ENCODE measurements at places on chromosomes 16 and 17. TPM values are rescaled to one million over a fixed set of nuclear protein-coding genes. Genes with fewer than 3 reads are reported as not detected.

Gene STAT5A
- 14.2 TPM for polyA plus RNA-seq

Gene G6PC1
- 1.5 TPM for polyA plus RNA-seq

GRCh38 chr17:10156948-10157607, 41.3 kb downstream of the GAS7 start:
- no peak overlapping the region for H3K4me3 ChIP-seq
- no peaks in the 10 kb centered on the region for H3K4me1 ChIP-seq
- H3K27me3 ChIP-seq, result no peaks in the 10 kb centered on the region
- no peak for DNase-seq

- no peaks in the 10 kb centered on the region for H3K27me3 ChIP-seq
- no peak overlapping the region for H3K4me3 ChIP-seq
- peaks cover 5% of the 10 kb centered on the region for H3K4me1 ChIP-seq
- H3K36me3 ChIP-seq, result no peaks in the 10 kb centered on the region
These were observed 172.5 kb downstream of the CCDC182 start for GRCh38 chr17:57572600-57572999.

DNA sequence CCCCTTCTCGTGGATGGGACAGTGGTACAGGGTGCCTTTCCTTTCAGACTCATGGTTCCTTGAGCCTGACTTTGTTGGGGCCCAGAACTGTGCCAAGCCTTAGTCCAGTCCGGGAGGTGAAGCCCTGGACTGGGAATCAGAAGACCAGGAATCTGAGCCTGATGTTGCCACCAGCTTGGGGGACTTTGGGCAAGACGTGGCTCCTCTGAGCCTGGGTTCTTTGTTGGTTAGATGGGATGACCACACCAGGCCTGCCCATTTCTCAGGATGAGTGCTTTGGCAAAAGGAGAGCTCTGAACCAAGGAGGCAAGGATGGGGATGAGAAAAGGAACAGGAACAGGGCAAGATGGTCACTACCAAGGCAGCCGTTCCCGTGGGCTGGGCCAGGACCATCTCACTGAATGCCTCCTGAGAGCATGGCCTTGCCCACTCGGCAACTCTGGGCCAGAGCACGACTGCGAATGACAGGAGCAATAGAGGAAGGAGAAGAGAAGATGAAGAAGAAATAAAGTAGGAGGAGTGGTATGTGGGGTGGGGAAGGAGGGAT, 32.5 kb downstream of the PITPNM3 start:
- H3K27me3 ChIP-seq, result no peaks in the 10 kb centered on the region
- no peak overlapping the region for H3K4me3 ChIP-seq
- no peak overlapping the region for H3K27ac ChIP-seq

Gene KRTAP1-1
- not detected for polyA plus RNA-seq

DNA sequence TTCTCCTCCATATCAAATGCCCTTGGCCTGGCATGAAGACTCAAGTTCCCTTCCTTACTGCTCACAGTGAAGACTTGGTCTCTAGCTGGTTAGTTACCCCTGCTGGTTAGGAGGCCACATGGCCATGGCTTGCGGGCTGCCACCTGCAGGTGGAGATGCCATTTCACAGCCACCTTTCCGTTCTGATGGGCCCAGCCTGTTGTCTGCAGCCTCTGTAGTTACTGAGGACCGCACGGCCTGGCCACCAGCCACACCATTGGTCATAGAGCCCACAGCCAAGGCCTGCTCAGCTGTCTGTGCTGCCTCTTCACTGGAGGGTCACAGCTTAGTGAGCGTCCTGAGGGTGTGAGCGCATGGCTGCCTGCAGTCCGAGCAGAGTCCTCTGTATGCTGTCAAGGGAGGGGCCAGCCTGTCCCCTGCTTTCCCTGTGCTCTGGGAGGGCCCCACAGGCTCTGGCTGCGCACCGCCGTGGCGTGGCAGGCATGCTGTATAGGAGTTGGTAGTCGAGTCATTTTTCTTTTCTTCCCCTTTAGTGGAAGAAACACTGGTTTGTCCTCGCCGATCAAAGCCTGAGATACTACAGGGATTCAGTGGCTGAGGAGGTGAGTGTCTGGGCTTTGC, 59.2 kb downstream of the PLD6 start:
- H3K27ac ChIP-seq, result no peak overlapping the region
- DNase-seq, result no peak
- no peaks in the 10 kb centered on the region for H3K27me3 ChIP-seq
- H3K36me3 ChIP-seq, result peaks cover 93% of the 10 kb centered on the region
- H3K4me3 ChIP-seq, result no peak overlapping the region

Data from large intestine (tissue), 12 donors.